ENCODE measurements at places on chromosomes 1 and 21. TPM values are rescaled to one million over a fixed set of nuclear protein-coding genes. Genes with fewer than 3 reads are reported as not detected.

Gene PRDX6
- total RNA-seq = 185 TPM

GRCh38 chr1:170586321-170587252, 54.6 kb downstream of the GORAB start:
- no peak for DNase-seq

- DNase-seq = no peak
Measured at GRCh38 chr1:100360790-100361510, 8.6 kb downstream of the CDC14A start.

- no peak for DNase-seq
Measured at GRCh38 chr1:68329096-68329835, 96.9 kb upstream of the WLS start.

Gene PLEKHA6
- total RNA-seq = 0.33 TPM

DNA sequence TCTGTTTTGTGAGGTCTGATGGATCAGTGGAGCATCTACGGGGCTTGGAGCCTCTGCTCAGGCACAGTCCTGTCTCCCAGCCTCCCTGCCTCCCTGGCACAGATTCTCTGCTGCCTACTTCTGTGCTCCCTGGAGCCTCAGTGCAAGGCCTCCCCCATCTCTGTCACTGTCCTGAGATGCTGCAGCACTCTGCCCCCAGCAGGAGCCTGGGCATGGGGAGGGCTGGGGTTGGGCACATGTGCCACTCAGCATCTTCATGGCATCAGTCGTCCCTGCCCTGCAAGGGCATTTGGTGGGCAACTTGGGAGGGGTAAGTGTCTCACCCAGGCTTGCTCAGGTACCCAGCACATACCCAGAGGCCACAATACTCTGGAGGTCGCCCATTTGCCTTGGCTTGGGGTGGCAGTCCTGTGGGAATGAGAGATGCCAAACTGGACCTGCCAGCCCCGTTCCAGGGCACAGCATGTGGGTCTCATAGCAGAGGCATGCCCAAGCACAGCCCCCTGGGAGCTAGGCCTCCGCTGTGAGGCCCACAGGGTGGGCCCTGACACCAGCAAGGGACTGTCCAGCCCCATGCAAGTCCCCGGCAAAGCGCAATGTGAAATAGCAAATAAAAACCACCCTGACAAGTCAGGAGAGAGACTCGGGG, 28.7 kb downstream of the PADI3 start:
- no peak for DNase-seq

Gene LCE2C
- not detected for total RNA-seq

- DNase-seq = no peak
Measured at GRCh38 chr1:5927506-5928370, 64.5 kb downstream of the NPHP4 start.

GRCh38 chr1:68976916-68977610, 480.2 kb upstream of the DEPDC1 start:
- DNase-seq = no peak

Gene TSPEAR
- total RNA-seq = not detected

DNA sequence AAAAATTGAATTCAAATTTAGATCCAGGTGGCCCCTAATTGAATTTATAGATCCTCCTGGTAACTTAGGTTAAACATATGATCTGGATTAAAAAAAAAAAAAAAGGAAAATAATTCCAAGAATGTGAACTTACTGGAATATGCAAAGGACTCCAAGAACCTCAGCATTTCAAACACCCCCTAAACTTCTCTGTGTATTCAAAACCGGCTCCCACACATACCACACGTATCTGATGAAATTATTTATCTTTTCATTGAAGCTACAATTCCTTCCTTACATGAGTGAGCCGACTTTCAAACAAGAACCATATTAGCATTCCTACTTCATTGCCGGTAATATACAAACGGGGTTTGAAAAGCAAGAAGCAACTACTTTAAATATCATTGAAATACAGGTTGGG, 61.4 kb upstream of the FMN2 start:
- no peak for DNase-seq

DNA sequence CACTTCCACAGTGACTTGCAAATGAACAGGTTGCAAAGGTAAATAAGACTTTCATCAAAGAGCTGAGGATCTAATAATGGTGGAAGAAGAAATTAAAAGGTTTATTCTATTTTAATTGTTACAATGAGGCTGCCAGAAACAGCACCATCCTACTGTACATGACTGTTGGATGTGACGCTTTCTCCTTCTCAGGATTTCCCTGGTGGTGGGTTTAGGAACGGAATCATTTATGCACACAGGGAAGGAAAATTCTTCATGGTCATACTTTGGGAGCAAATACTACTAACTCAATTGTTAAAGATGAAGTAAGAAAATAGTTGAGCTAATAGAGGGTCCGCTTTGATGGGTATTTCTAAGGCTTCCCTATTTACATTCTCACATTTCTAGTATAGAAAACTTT, 22.2 kb upstream of the LYPLAL1 start:
- no peak for DNase-seq

- no peak for DNase-seq
Measured at GRCh38 chr1:208134491-208134890, 109.7 kb downstream of the PLXNA2 start.

Gene GREM2
- not detected for total RNA-seq

Gene GPR3
- total RNA-seq = 2.8 TPM

- DNase-seq = no peak
Measured at GRCh38 chr1:12617511-12617900, 504 bp downstream of the DHRS3 start.

DNA sequence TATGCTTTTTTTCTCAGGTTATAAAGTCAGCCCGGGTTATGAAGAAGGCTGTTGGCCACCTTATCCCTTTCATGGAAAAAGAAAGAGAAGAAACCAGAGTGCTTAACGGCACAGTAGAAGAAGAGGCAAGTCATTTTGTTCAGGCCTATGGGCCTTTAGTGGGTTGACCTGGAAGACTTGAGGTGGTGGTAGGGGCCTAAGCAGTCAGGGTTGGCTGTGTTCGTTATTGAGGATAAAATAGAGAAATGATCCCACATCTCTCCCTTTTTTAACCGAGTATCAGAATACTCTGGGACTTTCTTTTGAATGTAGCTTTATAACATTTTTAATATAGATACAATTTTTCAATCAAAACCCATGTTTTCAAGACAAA, 67.1 kb downstream of the MTR start:
- no peak for DNase-seq

Gene CFHR1
- not detected for total RNA-seq

Gene C1orf122
- total RNA-seq = 70.7 TPM

- DNase-seq = no peak
Measured at GRCh38 chr1:168230709-168231108, 4.9 kb downstream of the SFT2D2 start.

- no peak for DNase-seq
Measured at GRCh38 chr1:24913274-24913604, 16.8 kb downstream of the RUNX3 start.

GRCh38 chr1:22854688-22855565, 117.7 kb downstream of the LACTBL1 start:
- DNase-seq = no peak

- no peak for DNase-seq
Measured at GRCh38 chr1:160499631-160500030, 23.4 kb downstream of the SLAMF6 start.

Gene CELA2A
- not detected for total RNA-seq

Gene PPIH
- 124 TPM for total RNA-seq

Gene GUCA2A
- not detected for total RNA-seq

DNA sequence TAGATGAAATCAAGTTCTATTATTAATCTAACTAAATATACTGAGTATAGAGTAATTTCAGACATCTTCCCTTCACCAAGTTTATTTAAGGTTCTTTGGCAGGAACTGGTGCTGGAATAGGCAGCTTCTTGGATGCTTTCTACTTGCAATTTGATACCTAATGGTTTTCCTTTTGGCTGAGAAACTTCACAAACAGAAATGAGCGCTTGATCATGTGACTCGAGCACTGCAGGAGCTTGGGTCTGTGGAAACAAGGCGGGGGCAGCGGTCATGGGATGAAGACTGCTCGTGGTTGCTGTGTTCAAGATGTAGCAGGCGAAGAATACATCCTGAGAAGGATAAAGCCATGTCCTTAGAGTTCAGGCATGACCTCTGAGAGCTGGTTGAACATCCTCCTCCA, 136.8 kb downstream of the PTPRC start:
- peak; percentile 30 for DNase-seq

- no peak for DNase-seq
Measured at GRCh38 chr1:218591966-218592365, 246.8 kb downstream of the TGFB2 start.

Gene SMIM1
- 1.1 TPM for total RNA-seq

Gene LCE1B
- total RNA-seq = not detected

DNA sequence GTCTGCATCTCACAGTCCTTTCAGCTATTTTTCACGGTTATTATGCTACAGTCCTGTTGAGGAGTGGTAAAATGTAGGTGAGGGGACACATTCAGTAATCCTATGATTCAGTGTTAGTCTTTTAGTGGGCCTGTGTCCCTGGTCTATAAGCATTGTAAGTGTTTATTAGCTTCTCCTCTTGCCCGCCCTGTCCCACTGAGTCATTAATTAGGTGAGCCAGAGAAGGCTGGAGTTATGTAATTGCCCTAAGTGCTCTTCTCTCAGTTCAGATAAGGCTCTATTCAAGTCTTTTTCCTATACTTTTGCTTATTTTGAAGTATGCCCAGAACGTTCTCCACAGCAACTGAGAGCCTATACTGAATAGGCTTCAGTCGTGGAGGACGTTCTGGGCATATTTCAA, 76.3 kb upstream of the ZRANB2 start:
- DNase-seq = no peak

Gene LRRC39
- not detected for total RNA-seq

- no peak for DNase-seq
Measured at GRCh38 chr21:37432710-37433455, 66.3 kb downstream of the DYRK1A start.

Gene TAS1R1
- not detected for total RNA-seq

Gene SPRR2E
- not detected for total RNA-seq

GRCh38 chr1:6570987-6571386, 8.8 kb upstream of the ZBTB48 start:
- no peak for DNase-seq

DNA sequence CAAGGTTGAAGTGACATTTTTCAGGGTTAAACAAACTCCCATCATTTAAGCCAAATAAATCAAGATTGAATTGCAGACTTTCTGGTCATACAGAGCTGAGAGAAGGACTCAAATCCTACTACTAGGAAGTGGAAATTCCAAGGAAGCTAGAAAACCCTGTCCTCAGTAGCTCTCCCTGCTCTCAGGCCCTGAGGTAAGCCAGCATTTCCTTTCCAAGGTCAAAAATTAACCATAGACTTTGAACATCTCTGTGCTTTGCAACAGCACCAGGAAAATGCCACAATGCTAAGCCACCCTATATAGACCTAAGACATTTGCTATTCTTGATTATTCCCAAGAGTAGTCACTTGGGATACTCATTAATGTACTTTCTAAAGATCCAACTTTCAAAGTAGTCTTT, 45.1 kb downstream of the LUZP1 start:
- no peak for DNase-seq

DNA sequence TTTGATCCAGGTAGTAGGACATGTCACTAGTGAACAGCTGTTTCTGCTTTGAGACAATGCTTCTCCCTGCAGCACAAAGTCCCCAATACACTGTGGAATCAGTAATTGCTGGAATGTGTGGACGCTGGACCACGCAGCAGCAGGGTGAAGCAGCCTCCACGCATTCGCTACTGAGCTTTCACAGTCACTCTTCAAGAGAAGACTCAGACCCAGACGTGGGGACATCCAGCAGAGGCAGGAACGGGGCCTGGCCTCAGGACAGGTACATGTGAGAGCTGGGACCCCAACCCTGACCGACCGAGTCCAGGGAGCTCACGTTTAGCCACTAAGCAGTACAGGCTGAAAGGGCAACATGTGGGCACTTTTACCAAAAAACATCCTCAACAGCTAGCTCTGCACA, 34.1 kb upstream of the PRDM15 start:
- no peak for DNase-seq

DNA sequence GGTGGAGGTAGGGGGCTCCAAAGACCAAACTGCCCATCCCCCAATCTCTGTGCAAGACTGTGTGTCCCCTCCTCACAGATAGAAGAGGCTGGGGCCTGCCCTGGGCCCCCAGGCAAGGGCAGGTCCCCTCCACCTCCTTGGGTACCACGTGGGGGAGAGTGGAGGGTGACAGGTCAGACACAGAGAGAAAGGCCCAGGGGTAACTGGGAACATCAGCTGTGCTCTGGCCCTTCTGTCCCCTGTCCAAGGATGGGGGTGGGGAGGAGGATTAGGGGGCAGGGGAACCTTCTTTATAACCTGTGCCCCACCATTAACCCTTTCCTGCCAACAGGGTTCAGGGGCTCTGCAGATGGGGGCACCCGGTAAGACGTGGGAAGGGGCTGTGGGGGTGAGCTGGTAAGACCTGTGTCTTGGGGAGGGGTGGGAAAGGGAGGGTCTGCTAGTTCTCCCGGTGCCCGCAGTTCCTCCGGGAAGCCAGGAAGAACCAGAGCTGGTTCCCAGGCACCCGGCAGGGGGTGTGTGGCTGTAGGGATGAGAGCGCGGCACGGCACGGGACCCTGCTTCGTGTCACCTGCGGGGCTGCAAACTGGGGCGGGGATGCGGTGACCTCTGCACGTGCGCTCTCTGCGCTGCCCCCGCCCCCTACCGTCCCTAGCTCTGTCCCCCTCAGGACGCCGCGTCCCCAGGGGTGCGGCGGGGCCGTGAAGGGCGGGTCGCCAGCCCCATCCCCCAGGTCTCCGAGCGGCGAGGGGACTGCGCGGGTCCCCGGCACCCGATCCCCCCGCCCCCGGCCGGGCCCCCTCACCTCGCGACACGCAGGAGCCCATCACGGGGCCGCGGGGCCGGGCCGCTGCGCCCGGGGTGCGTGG, 601 bp downstream of the FAM131C start:
- DNase-seq = no peak

Gene F5
- not detected for total RNA-seq

GRCh38 chr1:180522213-180522515, 19.8 kb upstream of the ACBD6 start:
- no peak for DNase-seq

Gene SHCBP1L
- not detected for total RNA-seq

Gene ILF2
- 368 TPM for total RNA-seq

DNA sequence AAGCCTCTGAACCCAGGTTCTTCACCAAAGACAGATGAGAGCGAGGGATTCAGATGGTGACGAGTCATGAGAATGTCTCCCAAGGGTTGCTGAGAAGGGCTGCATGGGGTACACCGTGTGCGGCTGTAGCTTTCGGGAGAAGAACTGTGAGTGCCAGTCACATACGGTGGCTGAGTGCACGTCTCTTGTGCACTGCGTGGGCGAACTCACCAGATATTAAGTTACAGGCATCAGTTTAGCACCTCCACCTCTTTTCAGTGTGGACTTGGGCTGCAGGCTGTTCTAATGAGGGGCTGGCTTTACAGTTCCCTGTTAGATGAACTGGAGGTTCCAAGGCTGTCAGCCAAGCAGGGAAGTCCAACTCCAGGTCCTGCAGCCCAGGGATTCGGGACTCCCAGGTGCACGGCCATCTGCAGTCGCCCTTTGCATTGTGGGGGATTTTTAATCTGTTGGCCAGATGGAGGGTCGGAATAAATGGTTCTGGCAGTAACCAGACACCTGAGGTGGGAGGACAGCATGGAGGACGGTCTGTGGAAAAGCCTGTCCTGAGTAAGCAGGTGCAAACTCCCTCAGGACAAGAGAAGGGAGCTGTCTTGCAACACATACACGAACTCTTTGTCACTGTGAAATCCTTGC, 26.5 kb upstream of the AVPR1B start:
- no peak for DNase-seq
